ENCODE measurements at places on chromosomes 6 and 20. TPM values are rescaled to one million over a fixed set of nuclear protein-coding genes. Genes with fewer than 3 reads are reported as not detected.

ZNF318 gene
- 15.2 TPM for total RNA-seq

RGS17 gene
- 3.9 TPM for total RNA-seq

NOP56 gene
- total RNA-seq, result 582 TPM

NEDD9 gene
- 0.17 TPM for total RNA-seq

DNA sequence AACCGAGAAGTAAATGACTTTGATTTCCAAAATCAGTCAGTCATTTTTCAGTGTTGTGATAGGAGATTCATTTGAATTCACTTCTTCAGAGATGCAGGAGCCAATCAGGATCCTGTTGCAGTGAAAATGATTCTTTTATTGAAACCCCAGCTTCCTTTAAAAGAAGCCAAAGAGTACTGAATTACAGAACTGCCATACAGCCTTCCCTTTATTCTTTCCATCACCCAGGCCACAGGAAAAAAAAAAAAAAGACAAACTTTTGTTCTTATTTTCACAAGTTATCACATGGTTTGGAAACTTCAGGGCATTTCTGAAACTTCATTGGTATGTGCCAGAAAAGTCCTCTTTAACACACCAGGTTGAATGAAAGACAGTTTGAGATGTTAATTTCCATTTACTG lies 1.8 kb upstream of the CARMIL1 start:
- no peaks in the 10 kb centered on the region for H3K36me3 ChIP-seq
- no peaks in the 10 kb centered on the region for H3K27me3 ChIP-seq
- peaks cover 13% of the 10 kb centered on the region for H3K4me1 ChIP-seq
- no peak overlapping the region for H3K4me3 ChIP-seq
- no peak for DNase-seq

DNA sequence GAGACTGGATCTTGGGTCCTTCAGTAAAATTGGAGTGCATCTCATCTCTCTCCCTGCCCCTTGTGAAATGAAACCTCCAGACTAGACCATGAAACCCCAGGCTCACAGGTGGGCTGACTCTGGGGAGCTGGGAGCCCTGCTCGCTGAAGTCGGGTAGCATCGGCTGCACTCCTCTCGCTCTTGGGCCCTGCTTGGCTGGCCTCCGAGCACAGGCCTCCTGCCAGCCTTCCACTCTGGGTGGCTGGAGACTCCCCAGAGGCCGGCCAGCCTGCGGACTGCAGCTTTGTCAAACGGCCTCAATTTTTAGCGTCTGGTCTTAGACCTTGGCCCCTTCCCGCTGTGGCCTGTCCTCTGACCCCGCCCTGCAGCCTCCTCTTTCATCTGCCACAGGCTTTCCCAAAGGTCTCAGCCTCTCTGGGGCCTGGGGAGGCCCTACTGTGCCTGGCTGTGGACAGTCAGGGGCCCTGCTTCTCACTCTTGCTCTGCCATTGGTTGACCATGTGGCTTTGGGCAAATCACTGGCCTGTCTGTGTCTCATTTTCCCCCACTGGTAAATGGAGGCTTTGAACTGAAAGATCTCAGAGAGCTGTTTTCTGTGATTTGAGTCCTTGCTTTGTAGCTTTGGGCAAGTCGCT lies 45.1 kb downstream of the SRC start:
- no peak overlapping the region for H3K27ac ChIP-seq
- no peak for DNase-seq
- H3K4me3 ChIP-seq, result no peak overlapping the region
- no peaks in the 10 kb centered on the region for H3K4me1 ChIP-seq

GRCh38 chr6:123089226-123089625 lies 93.2 kb downstream of the CLVS2 start:
- no peaks in the 10 kb centered on the region for H3K36me3 ChIP-seq
- 0 out of 2 replicates have a peak, but pooled peaks cover 7% of the 10 kb centered on the region for H3K27me3 ChIP-seq
- no peak overlapping the region for H3K4me3 ChIP-seq
- DNase-seq, result no peak

GRCh38 chr6:36590237-36590636 lies 3.9 kb upstream of the SRSF3 start:
- H3K4me1 ChIP-seq, result peaks cover 10% of the 10 kb centered on the region
- no peaks in the 10 kb centered on the region for H3K36me3 ChIP-seq
- H3K4me3 ChIP-seq, result no peak overlapping the region
- H3K27ac ChIP-seq, result no peak overlapping the region
- peak; percentile 35 for DNase-seq

DNA sequence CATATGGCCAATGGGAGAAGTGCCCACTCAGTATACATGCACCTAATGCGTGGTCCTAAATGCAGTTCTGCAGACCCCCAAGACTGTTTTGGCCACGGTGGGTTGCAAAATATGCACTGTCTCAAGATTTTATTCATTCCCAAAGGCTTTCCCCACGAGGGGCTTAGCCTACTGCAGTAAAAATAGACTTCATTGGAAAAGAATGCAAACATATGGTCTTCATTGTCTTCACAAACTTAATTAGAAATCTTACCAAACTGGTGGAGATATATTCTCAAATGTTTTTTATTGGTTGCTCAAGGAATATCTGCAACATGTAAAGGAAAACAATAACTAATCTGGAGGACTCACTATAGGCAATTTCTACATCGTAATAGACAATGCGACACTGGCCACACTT lies 31.6 kb upstream of the PRL start:
- no peak overlapping the region for H3K4me3 ChIP-seq
- no peak overlapping the region for H3K27ac ChIP-seq
- DNase-seq, result no peak
- H3K4me1 ChIP-seq, result no peaks in the 10 kb centered on the region
- no peaks in the 10 kb centered on the region for H3K36me3 ChIP-seq

DNA sequence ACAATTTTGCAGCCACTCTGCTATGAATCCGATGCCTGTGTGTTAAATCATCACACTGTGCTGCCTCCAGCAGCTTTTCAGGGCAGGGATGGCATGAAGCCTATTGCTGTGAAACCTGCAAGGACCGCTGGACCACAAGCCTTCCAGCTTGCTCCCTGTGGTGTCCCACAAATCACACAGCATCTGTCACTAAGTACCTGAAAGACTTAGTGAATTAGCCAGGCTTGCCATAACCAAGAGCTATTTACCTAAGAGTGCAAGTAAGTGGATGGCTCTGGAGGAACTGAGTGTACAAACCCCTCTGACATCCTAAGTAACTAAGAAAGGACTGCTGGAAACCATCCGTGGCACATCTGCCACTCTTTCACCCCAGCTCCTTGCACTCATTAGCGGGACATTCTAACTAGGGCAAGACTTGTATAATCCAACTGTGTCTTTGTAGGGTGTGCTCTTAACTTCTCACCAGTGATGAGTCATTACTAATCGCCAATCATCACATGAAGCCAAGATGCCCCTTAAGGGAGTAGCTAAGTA lies 34.7 kb downstream of the FOXQ1 start:
- DNase-seq, result no peak
- H3K27me3 ChIP-seq, result no peaks in the 10 kb centered on the region
- H3K27ac ChIP-seq, result no peak overlapping the region
- H3K4me1 ChIP-seq, result no peaks in the 10 kb centered on the region
- H3K36me3 ChIP-seq, result no peaks in the 10 kb centered on the region
- no peak overlapping the region for H3K4me3 ChIP-seq

GRCh38 chr6:111231090-111231459 lies 143.8 kb downstream of the SLC16A10 start:
- no peaks in the 10 kb centered on the region for H3K27me3 ChIP-seq
- peaks cover 11% of the 10 kb centered on the region for H3K4me1 ChIP-seq
- DNase-seq, result no peak
- no peaks in the 10 kb centered on the region for H3K36me3 ChIP-seq
- no peak overlapping the region for H3K4me3 ChIP-seq

- H3K4me1 ChIP-seq, result no peaks in the 10 kb centered on the region
- no peaks in the 10 kb centered on the region for H3K36me3 ChIP-seq
- H3K27me3 ChIP-seq, result no peaks in the 10 kb centered on the region
- no peak for DNase-seq
- H3K4me3 ChIP-seq, result no peak overlapping the region
Observed at GRCh38 chr6:149948011-149948410, 6.2 kb downstream of the ULBP2 start.

- no peak overlapping the region for H3K27ac ChIP-seq
- no peaks in the 10 kb centered on the region for H3K27me3 ChIP-seq
- no peaks in the 10 kb centered on the region for H3K4me1 ChIP-seq
- no peak for DNase-seq
Observed at GRCh38 chr6:166925141-166925996, 31.0 kb downstream of the RNASET2 start.

GRCh38 chr6:2895072-2895471 lies 8.0 kb downstream of the SERPINB9 start:
- no peaks in the 10 kb centered on the region for H3K27me3 ChIP-seq
- no peaks in the 10 kb centered on the region for H3K4me1 ChIP-seq
- H3K36me3 ChIP-seq, result peaks cover 61% of the 10 kb centered on the region
- no peak for DNase-seq

GRCh38 chr6:133895573-133896343 lies 6.8 kb downstream of the TCF21 start:
- DNase-seq, result no peak
- H3K4me3 ChIP-seq, result no peak overlapping the region
- H3K4me1 ChIP-seq, result peaks cover 20% of the 10 kb centered on the region
- H3K27me3 ChIP-seq, result peaks cover 24% of the 10 kb centered on the region

DNA sequence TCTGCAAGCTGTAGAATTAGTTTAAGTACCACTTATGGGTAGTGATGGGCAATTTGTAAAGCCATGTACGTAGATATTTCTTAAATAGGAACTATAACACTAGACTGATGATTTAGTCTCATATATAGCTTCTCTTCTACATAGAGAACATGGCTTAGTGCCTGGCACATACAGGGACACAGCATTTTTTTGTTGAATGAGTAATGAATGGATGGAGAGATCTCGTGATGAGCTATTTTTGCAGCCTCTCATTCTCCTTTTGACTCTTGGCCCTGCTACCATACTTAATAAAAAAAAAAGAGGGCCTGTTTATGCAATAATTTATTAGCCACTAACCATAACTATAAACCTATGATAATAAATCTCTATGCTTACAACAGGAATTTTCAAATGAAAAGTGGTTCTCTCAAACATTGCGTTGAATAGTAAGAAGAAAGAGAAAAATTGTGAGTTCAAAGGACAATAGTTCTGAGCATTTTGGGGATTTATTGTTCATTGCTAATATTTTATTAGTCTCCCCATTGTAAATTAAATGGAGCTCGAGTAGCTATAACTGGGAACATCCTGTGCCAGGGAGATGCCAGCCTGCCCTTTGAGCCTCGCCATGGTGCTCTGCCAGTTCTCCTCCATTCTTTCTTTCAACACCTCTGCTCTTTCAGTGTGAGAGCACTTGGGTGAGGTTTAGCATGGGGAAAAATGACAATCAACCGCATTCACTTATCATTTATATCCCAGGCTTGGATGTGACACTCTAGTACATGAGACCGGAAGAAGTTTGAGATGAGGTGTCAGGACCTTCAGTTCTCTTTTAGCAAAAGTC lies 14.7 kb upstream of the RCAN2 start:
- H3K4me3 ChIP-seq, result no peak overlapping the region
- no peaks in the 10 kb centered on the region for H3K4me1 ChIP-seq
- no peak overlapping the region for H3K27ac ChIP-seq
- no peak for DNase-seq

DNA sequence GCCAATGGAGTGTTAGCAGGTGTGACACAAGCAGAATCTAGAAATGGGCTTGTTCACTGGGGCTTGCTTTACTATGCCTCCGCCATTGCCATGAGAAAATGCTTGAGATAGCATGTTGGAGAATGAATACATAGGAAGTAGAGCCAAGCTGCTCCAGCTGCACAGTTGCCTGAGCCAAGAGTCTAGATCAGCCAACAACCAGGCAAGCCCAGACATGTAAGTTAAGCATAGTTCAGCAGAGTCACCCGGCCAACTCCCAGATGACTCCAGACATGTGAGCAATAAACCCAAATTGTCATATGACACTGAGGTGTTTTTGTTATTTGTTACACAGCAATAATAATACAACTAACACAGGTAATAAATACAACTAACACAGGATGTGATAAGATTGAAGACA lies 167.9 kb downstream of the HAO1 start:
- DNase-seq, result no peak
- no peaks in the 10 kb centered on the region for H3K4me1 ChIP-seq
- H3K27ac ChIP-seq, result no peak overlapping the region
- no peaks in the 10 kb centered on the region for H3K27me3 ChIP-seq

DNA sequence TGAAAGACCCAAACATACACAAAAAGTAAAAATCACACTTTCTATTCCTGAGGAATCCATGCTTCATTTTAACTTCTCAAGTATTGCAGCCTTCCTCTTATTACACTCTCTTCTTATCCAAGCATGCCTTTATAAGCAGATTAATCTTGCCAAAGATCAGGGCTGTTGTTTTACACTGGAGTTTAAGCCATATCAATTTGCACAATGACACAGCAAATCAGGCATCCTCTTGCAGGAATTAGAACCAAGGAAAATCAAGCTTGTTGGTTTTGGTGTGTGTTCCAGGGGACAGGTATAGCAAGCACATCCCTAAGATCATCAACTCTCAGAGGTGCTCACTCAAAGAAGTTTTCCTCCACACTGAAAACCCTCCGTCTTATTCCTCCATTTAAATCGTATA lies 69.5 kb downstream of the CYP39A1 start:
- H3K27me3 ChIP-seq, result no peaks in the 10 kb centered on the region
- no peaks in the 10 kb centered on the region for H3K36me3 ChIP-seq
- no peak overlapping the region for H3K27ac ChIP-seq
- DNase-seq, result no peak

DNA sequence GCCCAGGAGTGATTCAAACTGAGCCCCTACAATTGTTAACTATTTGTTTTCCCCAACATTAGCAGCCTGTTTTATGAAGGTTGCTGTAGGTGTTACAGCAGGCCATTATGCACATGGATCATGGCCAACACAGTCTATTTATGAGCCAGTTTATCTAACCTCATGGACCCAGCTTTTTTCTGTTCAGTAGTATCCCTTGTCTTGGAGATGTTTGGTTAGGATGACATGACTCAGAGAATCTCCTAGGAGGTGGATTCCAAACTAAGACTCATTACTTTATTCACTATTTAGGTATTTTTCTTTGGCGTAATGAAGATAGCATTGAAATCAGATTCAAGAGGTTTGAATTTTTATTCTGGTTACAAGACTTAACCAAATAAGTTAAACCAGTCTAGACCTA lies 62.8 kb upstream of the TFB1M start:
- no peaks in the 10 kb centered on the region for H3K36me3 ChIP-seq
- no peak overlapping the region for H3K27ac ChIP-seq
- no peaks in the 10 kb centered on the region for H3K4me1 ChIP-seq
- H3K4me3 ChIP-seq, result no peak overlapping the region

DNA sequence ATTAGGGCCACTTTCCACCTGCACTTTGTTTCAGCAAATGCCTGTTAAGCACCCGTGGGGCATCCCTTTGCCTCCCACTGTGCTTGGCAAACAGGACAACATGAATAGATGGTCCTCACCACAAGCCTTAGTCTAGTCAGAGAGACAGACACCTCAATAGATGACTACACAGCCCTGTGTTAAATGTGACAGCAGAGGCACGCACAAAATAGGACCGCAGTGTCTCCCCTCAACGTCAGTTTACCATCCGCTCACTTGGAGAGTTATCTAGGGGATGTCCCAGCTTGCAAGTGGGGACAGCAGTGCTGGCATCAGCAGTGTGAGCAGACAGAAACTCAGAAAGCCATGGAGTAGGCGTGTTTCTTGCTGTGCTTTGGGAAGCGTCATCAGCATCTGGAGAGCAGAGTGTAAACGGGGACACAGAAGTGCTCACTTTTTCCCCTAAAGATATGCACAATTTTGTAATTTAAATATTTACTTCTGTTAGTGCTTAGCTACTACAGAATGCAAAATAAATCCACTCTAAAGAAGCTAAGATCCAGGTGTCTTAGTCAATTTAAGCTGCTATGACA lies 66.0 kb upstream of the TXNDC5 start:
- H3K27me3 ChIP-seq, result peaks cover 19% of the 10 kb centered on the region
- peaks cover 22% of the 10 kb centered on the region for H3K4me1 ChIP-seq
- no peak for DNase-seq

- H3K27ac ChIP-seq, result no peak overlapping the region
- H3K36me3 ChIP-seq, result no peaks in the 10 kb centered on the region
- no peak overlapping the region for H3K4me3 ChIP-seq
- H3K27me3 ChIP-seq, result no peaks in the 10 kb centered on the region
Observed at GRCh38 chr6:38730140-38730862, 15.2 kb downstream of the DNAH8 start.

All from HCT116 (cell line).